ENCODE measurements at places on chromosomes 16 and 17.

GRCh38 chr17:71380535-71380934, 740.3 kb upstream of the SOX9 start:
- no peak for DNase-seq

DNA sequence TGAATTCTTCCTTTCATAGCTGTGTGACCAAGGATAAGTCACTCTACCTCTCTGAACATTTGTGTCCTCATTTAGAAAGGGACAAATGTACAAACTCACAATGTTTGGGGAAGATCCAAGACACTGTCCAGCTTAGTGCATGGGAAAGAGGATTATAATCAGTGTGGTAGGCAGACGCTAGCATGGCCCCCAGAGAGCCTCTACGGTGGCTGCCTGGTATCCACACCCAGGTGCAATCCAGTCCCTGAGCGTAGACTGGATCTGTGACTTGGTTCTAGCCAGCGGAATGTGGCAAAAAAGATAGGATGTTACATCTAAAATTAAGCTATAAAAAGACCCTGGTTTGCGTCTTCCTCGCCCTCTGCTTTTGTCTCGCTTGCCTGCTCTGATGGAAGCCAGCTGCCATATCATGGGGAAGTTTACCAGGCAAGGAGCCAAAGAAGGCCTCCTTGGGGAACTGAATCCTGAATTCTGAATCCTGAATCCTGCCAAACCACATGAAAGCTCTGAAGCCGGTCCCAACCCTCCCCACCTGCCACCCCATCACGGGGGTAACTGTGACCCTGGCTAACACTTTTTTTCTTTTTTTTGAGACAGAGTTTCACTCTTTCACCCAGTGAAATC, 51.7 kb downstream of the PLXDC1 start:
- DNase-seq = no peak

DNA sequence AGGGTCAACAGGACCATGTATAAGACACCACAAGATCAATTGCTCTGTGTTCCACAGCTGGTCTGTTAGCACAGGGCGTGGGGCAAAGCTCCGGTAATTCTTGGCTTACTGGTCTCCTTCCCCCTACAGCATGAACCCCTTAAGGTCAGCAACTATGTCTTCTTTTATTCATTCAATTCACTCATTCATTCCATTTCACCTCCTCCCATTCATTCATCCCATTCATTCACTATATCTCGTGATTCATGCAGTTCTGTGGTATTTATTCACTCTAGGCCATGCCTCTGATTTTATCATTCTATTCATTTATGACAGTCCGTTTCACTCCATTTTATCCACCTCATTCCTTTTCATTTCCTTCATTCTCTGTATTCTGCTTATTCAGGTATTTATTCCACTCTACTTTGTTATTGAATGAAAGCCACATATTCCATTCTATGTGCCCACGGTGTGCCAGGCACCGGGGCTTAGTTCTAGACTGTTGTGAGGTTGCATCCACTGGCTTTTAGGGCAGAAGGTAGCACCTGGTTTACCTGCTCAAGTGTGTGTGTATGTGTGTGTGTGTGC, 19.0 kb upstream of the WFDC1 start:
- DNase-seq = no peak

- no peak for DNase-seq
These were observed 184.9 kb downstream of the PARN start for GRCh38 chr16:14444979-14445810.

DNA sequence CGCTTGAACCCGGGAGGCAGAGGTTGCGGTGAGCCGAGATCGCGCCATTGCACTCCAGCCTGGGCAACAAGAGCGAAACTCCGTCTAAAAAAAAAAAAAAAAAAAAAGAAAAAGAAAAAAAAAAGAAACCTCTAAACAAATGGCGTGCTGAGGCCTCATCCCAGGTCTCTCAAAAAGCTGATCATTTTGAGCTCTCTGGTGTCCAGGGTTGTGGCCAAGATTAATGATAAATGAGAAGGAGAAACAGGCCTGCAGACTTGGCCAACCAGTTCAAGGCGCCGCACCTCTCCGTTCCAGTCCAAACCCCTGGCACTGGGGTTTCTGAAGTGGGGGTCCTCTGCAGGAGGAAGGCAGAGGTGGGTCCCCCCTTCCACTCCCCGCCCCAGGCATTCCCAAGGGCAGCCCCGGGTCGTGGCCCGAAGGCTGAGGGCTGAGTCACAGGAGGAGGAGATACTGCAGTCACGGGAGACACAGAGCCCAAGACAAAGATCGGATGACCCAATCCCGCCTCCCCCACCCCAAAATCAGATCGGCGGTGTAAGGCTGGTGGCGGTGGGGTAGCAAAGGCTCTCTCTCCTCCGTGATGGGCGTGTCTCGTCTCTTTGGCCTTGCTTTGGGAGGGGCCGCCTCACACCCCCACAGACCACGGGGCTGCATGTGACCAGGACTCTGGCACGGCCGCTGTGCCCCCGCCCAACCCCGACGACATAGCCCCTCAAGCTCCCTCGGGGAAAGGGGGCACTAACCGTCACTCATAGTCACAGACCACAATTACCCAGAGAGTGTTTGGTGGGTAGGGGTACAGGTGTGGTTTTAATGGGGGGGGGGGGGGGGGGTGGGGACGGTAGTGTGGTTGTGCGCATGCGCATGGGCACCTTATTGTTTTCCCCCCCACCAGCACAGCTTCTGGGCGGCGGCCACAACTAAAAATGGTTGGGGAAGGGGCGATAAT, 1.1 kb downstream of the VAT1 start:
- peak; percentile 32 for DNase-seq

DNA sequence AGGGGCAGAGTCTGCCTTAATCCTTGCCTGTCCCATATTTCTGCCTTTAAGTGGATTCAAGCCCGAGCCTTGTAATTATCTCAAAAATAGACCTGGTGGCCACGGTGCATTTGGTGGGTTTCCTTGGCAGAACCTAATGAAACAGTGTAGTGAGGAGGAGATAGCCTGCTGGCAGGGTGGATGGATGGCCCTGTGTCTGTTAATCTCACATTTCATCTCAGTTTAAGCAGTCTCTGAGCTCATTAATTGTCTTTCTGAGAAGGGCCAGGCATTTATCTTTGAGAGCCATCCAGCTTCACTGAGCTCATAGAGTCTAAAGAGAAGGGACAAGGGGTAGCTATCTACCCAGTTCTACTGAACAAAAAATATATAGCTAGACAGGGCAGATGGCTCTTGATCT, 364.0 kb upstream of the EEF2KMT start:
- DNase-seq = no peak

- DNase-seq = no peak
These were observed 128.1 kb upstream of the IRX3 start for GRCh38 chr16:54414671-54415070.

DNA sequence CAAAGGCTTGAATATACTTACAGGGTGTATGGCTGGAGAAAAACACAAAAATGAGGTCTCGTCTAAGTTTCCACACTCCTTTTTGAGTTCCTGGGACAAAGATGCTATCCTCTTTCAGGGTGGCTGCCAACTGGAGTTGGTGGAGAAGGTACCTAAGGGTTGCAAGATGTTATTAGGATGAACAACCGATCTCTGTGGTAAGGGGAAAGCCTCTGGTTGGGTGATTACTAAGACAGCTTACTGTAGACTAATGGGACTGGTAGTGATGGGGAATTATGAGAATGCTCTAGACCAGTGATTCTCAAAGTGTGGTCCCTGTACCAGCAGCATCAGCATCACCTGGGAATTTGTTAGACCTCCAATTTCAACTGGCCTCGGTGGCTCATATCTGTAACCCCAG, 6.0 kb downstream of the ADAT1 start:
- no peak for DNase-seq
